Stimulated activated CD8-positive, alpha-beta memory T cell treated with anti-CD3 and anti-CD28 coated beads, Interleukin-15, amount 100 ng/mL, for 4 hours (primary cell): ENCODE measurements at places on chromosomes 6 and 20.

GRCh38 chr20:3251806-3252205, 12.8 kb upstream of the SLC4A11 start:
- no peak for DNase-seq

GRCh38 chr6:7086488-7086887, 21.3 kb upstream of the RREB1 start:
- DNase-seq: no peak

DNA sequence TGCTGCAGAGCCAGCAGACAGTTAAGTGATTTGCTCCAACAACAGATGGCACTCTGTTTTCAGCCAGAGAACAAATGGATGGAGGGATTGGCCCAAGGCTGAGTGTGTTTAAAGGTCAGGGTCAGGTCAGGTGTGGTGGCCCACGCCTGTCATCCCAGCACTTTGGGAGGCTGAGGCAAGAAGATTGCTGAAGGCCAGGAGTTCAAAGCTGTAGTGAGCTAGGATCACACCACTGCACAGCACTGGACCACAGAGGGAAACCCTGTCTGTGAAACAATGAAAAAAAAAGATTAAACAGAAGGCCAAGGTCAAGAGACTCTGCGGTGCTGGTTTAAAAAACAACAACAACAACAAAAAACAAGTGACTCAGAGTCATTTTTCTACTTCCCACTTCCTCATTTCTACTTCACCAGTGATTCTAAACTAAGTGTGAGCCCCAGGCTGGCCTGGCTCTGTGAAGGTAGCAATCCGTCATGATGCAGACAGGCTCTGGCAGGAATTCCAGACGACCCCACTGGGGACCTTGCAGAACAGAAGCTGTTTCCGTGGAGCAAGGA, 42.5 kb upstream of the ARMC2 start:
- DNase-seq: no peak

DNA sequence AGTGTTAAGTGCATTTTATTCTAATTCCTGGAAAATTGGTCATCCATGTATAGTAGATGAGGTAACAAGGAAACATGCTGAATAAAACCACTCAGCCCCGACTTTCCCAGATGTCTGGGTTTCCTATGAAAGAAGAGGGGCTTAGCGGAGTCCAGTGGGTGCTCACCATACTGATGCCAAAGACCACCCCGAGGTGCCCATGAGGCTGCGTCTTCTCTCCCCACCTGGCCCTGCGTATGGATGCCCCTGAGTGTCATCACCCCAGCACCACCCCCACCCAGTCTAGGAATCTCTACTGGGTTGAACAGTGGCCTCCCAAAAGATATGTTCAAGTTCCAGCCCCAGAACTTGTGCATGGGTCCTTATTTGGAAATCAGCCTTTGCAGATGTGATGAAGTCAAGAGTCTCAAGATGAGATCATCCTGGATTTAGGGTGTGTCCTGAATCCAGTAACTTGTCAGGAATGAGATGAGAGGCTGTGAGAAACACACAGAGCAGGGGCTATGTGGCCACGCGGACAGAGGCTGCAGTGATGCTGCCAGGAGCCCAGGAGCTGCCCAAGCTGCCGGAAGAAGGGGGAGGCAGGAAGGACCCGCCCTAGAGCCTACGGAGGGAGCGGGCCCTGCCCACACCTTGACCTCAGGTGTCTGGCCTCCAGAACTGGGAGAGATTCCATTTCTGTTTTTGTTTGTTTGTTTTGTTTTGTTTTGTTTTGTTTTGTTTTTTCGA, 124.6 kb upstream of the CDH4 start:
- DNase-seq: no peak

DNA sequence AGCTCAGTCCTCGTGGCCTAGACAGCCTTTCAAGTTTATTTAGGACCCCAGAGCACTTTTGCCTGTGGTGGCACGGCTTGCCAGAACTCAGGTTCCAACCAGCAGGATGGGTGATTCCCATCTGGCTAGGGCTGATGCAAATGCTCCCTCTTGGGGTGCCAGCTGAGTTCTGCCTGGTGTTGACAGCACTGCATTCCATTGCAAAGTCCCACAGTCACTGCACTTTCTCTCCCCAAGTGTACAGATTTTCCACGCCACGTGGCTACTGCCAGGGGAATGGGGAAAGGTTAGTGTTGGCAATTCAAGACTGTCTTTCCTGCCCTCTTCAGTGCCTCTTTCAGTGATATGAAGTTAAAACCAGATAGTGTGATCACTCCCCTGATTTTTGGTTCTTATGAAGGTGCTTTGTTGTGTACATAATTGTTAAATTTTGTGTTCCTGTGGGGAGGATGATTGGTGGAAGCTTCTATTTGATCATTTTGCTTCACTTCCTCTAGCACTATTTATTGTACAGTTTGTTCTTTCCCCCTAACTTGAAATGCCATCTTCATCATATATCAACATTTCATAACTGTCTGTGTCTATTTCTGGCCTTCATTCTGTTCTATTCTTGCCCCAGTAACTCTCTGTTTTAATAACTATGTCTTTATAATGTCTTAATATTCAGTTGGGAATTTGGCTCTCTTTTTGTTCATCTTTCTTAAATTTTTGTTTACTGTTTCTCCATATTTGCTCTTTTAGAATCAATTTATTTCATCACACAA, 86.2 kb downstream of the CFAP61 start:
- no peak for DNase-seq

DNA sequence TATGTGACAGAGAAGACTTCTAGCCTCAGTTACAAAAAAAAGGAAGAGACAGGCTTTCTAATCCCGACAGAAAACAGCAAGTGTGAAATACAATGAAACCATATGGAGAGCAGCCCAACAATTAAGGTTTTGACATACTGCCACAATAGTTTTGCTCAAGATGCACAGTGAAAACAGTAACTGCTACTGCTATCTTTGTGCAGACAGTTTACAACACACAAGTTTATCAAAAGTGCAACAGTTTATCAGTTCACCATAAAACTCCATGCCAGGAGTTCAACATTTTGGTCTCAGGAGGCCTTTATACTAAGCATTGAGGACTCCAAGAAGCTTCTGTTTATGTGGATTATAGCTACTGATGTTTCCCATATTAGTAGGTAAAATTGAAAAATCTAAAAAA, 37.6 kb downstream of the GOPC start:
- no peak for DNase-seq

DNA sequence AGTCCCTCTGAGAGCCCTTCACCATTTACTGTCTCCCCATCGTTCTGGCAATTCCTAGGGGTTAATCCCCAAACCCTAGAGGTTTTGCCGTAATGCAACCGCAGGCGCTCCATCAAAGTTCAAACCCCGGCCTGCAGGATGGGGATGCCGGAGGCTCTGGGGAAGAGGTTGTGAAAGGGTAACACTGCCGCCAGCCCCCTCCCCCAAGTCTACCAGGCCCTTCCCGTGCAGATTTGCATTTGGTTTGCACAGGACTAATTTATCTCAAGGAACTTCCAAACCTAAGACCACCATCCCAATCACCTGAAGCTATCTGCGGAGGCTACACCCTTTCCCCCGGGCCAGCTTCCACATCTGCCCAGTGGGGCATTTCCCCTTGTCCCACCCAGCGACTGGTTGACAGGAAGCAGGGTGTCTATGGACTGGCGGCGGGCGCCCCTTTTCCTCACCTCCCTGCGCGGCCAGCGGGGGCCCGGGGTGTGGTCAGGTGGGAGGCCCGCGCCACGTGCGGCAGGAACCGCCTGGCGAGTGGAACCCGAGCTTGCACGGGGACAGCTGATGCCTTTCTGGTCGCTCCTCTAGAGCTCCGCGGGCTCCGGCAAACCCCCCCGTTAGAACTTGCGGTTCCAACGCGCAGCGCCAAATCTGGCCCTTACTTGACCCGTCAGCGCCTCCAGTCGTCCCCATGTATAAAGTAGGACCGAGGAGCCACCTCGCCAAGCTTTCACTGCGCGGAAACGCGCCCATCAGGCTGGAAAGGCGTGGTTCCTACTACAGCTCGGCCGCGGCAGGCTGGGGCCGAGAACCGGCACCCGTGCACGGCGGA, 9.4 kb upstream of the SLC4A11 start:
- DNase-seq: no peak

- no peak for DNase-seq
Observed at GRCh38 chr20:3188823-3189413, 15.6 kb downstream of the DDRGK1 start.

- no peak for DNase-seq
Observed at GRCh38 chr6:108916026-108916686, 67.9 kb downstream of the ARMC2 start.

GRCh38 chr6:20126789-20127653, 85.2 kb downstream of the MBOAT1 start:
- peak; percentile 13 for DNase-seq

DNA sequence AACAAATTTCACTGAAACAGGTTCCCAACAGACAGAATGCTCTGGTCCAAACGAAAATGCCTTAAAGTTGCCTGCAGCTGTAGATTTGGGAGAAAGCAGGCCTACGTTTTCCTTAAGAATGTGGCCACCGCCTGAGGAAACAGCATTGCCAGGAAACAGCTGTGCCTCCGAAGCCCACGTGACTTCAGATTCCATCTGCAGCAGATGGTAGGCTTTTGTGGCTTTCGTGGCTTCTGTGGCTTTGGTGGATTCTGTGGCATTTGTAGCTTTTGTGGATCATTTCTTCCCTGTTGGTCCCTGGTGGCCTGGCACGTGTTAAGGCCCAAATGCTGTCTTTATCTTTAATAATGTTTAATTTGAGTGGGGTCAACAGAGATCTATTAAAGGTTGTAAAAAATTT, 222.9 kb downstream of the TTLL2 start:
- no peak for DNase-seq
